ENCODE measurements at places on chromosomes 7 and 10.

GRCh38 chr7:113086431-113086888, at the start of gene GPR85:
TSS of gene GPR85 (minus strand) at chr7:113086827. CDS start at chr7:113084721, 2,106 bp downstream.
- DNase-seq, result peak; percentile 49

- DNase-seq, result no peak
These were observed 92.4 kb downstream of the SEMA3A start for GRCh38 chr7:84102213-84102612.

- DNase-seq, result no peak
These were observed 267.7 kb downstream of the TNS3 start for GRCh38 chr7:47314248-47314647.

GRCh38 chr10:4353964-4354363, 472.0 kb upstream of the AKR1E2 start:
- DNase-seq, result no peak

- DNase-seq, result no peak
These were observed 538.8 kb downstream of the SORCS1 start for GRCh38 chr10:106625751-106626150.

DNA sequence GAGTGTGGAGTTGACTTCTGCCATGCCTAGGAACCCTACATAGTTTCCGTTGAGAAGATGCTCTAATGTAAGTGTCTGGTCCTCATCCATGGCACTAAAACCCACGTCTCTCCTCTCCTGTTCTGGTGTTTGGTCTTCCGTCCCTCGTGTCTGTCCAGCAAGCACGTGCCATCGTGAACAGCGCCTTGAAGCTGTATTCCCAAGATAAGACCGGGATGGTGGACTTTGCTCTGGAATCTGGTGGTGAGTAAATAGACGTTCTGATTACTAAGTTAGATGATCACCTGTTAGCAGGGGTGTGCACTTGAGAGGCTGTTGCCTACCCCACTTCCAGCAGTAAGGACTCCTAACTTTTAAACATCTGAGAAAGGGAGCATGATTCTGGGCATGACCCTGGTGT, 15.1 kb upstream of the GET4 start:
- no peak for DNase-seq

DNA sequence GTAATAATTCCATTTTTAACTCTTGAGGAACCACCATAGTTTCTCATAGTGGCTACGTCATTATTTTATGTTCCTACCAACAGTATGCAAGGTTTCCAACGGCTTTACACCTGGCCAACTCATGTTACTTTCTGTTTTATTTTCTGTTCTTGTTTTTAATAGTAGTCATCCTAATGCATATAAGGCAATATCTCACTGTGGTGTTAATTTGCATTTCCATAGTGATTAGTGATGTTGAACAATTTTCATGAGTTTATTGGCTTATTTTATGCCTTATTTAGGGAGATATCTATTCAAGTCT, 465.5 kb upstream of the KLF6 start:
- DNase-seq, result no peak

- peak; percentile 31 for DNase-seq
These were observed 121.8 kb downstream of the SGMS1 start for GRCh38 chr10:50501924-50502452.

DNA sequence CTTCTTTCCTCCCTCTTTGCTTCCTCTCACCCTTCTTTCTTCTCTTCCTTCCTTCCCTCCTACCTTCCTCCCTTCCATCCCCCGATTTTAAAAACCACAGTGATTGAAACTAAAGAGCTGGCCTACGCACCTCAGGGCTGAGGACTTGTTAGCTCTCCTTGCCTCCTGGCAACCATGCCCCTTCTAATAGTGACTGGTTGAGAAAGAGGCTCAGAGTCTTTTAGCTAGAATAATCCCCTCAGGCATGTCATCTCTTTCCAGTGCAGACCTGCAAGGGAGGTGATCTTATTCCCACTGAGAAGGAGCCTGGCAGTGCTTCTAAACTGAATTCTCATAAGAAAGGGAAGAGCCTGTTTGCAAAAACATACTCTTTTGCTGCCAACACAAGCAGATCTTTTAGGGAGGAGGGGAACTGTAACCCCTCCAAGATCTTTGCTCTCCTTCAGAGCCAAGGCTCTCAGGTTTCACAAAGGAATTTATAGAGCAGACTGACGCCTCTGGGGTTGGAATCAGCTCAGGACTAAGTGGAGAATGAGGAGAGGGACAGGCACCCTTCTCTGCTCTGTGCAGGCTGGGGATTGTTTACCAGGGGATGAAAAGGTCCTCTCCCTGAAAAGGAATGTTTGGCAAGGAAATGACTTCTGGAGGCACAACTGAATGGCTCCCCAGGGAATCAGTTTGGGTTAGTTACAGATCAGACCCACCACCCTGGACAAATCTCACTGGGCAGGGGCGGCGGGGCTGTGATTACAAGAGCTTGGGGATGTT, 9.4 kb upstream of the ANKRD1 start:
- DNase-seq, result no peak

DNA sequence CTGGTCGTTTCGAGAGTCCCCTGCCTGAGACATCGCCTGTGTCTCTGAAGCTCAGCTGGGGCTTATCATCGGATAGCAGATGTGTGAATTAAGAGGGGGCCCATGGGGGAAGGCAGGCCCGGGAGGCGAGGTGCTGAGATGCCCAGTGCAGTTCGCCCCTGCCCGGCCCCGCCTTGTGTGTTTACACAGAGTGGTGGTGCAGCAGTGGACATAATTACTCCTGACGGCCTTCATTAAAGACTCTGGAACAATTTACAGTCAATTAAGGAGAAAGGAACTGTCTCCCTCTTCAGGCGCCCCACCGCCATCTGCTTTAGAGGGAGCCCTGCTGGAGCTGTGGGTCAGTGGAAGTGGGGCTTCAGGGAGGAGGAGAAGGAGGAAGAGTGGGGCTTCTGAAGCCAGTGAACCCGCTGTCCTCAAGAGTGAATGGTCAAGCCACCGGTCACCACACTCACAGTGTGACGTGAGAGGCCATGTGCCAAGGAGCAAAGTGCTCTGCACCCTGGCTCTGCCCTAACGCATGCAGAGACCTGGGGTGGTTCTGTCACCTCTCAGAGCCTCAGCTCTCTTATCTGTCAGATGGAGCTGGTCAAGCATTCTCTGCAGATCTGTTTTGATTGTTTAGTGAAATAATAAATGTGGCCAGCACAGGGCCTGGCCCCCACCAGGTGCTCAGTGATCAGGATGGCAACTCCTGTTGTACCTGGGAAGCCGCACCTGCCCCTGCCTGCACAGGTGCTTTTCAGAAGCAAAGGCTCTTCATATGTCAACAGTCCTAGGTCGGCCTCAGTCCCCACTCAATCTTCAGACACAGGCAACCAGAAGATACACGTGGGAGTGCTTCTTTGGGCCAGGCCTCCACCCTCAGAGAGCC, 65.6 kb downstream of the CDH23 start:
- no peak for DNase-seq

- no peak for DNase-seq
These were observed 14.2 kb downstream of the INSYN2A start for GRCh38 chr10:127182161-127182560.

- peak; percentile 87 for DNase-seq
These were observed 149.5 kb downstream of the ARID5B start for GRCh38 chr10:62050893-62051433.

DNA sequence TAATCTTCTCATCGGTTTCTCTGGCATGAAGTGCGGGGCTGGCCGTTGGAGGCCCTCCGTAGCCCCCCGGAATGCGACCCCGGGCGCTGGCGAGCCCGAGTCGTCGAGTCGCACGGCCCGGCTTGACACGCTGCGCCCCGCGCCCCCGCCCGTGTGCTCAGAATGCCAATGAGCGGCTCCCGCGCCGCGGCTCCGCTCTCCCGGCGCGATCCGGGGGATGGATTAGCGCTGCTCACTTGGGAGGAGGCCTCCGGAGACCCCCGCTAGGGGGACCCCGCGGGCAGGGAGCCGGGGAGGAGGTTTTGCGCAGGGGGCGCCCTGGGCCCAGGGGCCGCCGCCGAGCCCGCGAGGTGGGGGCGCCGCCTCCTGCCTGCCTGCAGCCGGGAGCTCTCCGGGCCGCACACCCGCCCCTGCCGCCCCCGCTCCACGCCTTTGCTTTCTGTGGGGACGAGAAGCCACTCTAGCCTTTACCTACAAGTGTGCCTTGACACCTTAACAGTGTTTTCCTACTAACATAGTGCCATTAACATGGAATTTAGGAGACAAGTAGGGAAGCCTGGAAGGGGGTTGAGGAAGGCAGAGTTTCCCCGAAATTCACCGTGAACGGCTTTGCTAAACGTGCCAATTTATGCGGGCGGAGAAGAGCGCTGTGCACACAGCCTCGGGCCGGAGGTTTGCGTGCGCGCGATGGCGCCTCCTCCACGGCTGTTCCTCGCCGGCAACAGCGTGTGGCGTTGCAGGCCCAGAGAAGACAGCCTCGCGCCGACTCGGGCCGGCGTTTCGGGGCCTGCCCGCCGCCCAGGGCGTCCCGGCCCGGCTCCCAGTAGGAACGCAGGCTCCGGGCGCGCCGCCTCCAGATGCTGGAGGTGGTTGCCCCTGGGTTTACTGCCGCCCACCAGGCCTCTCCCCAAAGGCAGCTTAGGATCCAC, 7.1 kb downstream of the SHH start:
- DNase-seq, result peak; percentile 70

GRCh38 chr10:103153302-103154197, 39.5 kb downstream of the NT5C2 start:
- DNase-seq, result no peak

GRCh38 chr10:88116971-88117626, 253.7 kb downstream of the PTEN start:
- peak; percentile 76 for DNase-seq

- DNase-seq, result no peak
These were observed 44.0 kb upstream of the COL13A1 start for GRCh38 chr10:69757553-69758309.

GRCh38 chr7:98810153-98810802, 59.5 kb downstream of the TMEM130 start:
- DNase-seq, result no peak

DNA sequence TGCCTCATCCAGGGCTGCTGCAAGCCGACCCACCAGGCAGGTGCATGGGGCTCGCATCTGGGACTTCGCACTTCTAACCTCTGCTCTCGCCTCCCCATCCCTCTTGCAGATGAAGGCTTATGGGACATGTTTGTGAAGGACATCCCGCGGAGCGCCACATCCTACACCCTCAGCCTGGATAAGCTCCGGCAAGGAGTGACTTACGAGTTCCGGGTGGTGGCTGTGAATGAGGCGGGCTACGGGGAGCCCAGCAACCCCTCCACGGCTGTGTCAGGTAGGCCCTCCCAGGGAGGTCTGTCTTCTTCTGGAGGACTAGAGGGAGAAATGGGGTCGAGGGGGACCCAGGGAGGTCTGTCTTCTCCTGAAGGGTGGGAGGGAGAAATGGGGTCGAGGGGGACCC, 448.9 kb upstream of the FOXK1 start:
- no peak for DNase-seq

DNA sequence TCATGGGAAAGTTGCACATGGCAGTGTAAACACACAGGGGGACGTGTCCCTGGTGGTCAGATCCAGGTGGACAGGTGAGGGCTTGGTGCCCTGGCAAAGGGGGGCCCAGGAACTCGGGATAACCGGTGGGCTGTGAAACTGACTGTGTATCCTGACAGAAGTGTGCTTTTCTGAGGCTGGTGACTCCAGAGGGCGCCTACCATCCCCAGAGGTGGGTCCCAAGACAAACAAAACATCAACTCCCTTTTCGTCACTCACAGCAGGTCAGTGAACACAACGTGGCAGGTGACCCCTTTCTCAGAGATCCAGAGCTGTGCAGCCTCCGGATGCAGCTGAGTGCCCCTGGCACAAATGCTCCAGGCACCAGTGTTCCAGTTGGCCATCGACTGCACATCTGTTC, 56.0 kb upstream of the DDC start:
- DNase-seq, result no peak

DNA sequence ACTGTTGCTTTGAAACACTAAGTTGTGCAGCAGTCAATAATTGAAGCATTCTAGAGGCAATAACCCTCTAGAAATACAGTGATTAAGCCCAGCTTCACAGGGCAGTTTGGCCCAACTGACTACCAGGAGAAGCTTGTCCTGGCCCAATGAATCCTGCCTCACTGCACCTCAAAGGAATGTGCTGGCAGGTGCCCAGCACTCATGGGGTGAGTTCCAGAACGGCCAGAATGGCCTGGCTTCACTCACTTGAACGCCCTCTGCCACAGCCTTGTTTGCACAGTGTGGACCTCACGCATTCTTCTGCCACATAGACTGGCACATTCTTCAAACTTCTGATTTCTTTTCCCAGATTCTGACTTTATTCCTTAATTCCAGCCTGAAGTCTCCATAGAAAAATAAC, 6.6 kb upstream of the ITIH2 start:
- DNase-seq, result no peak

- peak; percentile 36 for DNase-seq
These were observed 74.7 kb downstream of the CACNB2 start for GRCh38 chr10:18214691-18215563.

GRCh38 chr10:57946833-57947232, 320.9 kb downstream of the IPMK start:
- no peak for DNase-seq

Measured in activated CD4-positive, alpha-beta T cell treated with anti-CD3 and anti-CD28 coated beads for 48 hours (primary cell).